ENCODE measurements at places on chromosomes 7 and 10.

DNA sequence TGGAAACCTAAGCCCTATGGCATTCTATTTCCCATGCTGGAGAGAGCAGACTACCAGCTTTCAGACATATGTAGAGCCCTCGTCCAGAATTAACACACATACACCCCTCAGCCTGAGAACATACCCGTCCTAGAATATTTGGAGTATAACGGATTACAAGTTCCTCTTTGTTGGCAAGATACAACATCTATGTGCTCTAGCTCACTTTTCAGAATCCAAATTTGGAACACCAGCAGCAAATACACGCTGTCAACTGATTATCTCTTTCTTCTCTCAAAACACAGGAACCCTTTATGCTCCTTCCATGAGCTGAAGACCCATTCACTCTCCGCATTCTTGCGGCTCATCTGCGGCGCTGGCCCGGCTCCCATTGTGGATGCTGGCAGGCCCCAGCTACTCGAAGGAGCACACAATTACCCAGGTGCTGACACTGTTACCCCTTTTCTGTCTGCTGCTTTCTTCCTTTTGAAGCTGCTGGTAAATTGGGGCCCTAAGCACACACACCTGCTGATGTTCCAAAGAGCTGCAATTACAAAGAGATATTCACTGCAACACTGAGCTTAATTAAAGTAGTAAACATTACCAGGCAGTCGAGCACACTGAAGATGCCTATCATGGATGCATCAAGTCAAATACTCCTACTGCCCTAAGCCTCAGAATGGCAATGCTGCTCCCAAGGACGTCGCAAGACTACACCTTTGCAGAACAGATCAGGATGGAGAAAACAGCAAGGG is 70.0 kb downstream of the VOPP1 start:
- DNase-seq, result no peak

- DNase-seq, result no peak
Observed at GRCh38 chr10:78531088-78531487, 497.4 kb downstream of the RPS24 start.

DNA sequence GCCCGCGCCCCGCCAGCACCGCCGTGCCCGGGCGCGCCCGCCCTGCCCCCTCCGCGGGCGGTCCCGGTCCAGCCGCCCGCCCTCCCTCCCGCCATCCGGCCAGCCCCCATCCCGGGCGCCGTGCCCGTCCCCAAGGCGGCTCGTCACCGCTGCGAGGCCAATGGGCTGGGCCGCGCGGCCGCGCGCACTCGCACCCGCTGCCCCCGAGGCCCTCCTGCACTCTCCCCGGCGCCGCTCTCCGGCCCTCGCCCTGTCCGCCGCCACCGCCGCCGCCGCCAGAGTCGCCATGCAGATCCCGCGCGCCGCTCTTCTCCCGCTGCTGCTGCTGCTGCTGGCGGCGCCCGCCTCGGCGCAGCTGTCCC is at the start of gene HTRA1:
Gene HTRA1 (plus strand): TSS at position 187 of the 362 bp plus-strand sequence. CDS start 100 bp downstream, at position 287.
- no peak for DNase-seq

DNA sequence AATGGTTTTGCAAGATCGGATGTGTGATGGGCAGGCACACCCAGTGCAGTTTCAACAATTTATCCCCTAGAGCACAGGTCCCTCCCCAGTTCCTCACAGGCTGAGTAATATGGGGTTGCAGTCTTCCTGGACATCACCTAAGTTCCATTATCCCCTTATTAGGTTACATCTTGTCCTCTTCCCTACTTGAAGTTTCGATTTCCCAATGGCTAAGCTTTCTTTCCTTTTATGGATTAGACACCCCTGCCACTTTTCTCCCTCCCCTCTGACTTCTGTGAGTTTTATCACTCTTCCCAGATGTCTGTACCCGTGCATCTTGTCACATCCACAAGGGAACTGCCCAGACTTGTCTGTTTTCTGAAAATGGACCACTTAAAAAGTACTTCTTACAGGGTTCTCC is 2.4 kb upstream of the NIPSNAP2 start:
- no peak for DNase-seq

DNA sequence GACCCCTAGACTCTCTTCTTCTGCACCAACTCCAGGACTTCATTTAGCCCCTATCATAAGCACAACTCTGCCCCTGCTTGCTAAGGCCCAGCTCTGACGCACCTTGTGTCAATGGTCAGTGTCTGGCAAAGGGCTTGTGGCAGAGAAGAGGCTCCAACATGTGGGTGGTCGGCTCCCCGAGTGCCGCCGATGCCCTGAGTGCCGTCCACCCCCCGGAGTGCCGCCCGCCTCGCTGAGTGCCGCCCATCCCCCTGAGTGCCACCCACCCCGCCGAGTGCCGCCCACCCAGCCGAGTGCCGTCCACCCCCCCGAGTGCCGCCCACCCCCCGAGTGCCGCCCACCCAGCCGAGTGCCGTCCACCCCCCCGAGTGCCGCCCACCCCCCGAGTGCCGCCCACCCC is 50.3 kb downstream of the ASB13 start:
- DNase-seq, result no peak

- no peak for DNase-seq
Observed at GRCh38 chr10:51857305-51857704, 157.9 kb upstream of the CSTF2T start.

DNA sequence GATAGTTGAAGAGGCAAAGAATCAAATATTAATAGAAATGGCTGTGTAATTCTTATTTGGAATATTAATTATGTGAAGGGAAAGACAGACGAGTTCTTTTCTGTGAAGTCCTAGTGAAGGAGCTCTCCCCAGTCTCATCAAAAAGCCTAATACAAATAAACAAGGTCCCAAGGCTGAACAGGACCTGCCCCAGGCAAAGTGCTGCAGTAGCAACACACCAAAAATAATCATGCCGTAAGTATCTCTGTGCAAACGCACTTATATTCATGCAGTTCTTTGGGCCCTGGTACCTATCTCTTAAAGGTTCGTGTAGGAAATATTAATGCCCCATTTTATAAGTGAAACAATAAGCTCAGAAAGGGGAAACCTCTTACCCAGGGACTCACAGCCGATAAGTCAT is 12.2 kb upstream of the CHST15 start:
- DNase-seq, result no peak

DNA sequence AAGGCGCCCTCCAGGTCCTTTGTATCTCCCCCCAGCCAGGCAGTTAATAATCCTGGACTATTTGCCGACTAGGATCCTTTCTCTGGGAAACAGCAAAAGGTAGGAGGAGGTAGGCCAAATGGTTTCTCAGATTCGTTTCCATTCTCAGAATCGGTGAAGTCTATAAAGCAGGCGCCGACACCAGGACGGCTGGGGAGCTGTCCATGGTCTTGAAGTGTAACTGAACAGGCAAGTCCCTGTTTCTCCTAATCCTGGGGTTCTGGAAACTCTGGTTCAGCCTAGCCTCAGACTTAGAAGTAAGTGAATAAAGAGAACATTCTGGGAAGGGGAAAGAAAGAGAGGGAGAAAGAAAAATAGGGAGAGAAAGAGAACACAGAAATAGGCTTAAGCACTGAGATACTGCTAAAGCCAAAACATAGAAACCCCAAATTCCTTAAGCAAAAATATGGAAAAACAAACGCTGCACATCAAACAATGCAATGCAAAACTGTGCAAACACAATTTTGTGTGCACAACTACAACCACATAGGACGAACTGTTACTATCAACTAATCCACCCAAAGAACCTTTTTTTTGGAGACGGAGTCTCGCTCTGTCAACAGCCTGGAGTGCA is 11.1 kb upstream of the INA start:
- no peak for DNase-seq

- no peak for DNase-seq
Observed at GRCh38 chr10:23804125-23804524, 365.2 kb downstream of the OTUD1 start.

- DNase-seq, result no peak
Observed at GRCh38 chr10:99975106-99975829, 34.5 kb downstream of the DNMBP start.

- DNase-seq, result no peak
Observed at GRCh38 chr7:1951159-1951536, 281.1 kb downstream of the ELFN1 start.

GRCh38 chr7:36637417-36637816 is 86.9 kb downstream of the AOAH start:
- DNase-seq, result no peak

DNA sequence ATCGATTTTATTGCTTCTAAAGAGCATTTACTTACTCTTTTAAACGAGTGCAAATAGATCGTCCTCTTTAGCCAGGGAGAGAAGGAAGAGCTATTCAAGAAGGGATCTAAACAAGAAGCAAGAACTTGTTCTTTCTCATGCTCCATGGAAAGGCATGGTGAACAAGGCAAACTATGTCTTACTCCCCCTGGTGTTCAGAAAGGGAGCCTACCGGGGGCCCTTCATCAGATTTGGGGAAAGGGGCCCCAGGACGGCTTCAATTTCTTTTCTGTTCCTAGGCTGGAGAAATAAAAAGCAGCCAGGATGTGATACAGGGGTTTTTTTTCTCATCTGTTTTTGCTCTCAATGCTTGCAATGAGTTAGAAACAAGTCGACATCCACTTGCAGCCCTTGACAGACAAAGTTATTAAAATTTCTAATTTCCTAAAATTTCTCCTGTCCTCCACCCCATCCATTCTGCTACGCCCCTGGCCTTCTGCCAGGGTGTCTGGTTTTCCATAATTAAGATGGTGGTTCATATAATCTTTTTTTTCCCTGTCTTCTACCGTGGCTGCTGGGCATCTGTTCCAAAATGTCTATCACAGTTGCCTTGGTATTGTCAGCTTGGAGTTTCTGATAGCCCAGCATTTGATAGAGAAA is 214.4 kb downstream of the CREB5 start:
- no peak for DNase-seq

- no peak for DNase-seq
Observed at GRCh38 chr10:16360001-16360400, 76.8 kb upstream of the PTER start.

DNA sequence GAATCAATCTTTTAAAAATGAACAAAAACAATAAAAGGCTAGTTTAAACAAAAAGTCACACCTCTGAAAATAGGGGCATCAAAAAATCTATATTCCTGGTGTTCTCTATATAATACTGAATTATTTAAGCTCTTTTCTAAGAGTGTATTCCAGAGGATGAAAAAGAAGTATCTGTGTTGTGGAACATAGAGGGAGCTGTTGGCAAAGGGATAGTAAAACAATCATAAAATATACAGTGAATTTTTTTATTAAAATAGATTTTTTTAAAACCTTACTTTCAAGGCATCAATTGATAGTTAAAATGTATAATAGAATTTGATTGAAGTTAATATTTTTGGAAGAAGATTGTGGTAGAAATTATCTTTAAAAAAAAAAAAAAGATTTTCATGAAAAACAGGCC is 1409.1 kb upstream of the CELF2 start:
- DNase-seq, result no peak

- no peak for DNase-seq
Observed at GRCh38 chr10:116696919-116697318, 45.4 kb downstream of the HSPA12A start.

- no peak for DNase-seq
Observed at GRCh38 chr7:12647364-12648219, 39.8 kb upstream of the ARL4A start.

GRCh38 chr7:6160191-6160623 is 112.2 kb downstream of the CYTH3 start:
- DNase-seq, result no peak

DNA sequence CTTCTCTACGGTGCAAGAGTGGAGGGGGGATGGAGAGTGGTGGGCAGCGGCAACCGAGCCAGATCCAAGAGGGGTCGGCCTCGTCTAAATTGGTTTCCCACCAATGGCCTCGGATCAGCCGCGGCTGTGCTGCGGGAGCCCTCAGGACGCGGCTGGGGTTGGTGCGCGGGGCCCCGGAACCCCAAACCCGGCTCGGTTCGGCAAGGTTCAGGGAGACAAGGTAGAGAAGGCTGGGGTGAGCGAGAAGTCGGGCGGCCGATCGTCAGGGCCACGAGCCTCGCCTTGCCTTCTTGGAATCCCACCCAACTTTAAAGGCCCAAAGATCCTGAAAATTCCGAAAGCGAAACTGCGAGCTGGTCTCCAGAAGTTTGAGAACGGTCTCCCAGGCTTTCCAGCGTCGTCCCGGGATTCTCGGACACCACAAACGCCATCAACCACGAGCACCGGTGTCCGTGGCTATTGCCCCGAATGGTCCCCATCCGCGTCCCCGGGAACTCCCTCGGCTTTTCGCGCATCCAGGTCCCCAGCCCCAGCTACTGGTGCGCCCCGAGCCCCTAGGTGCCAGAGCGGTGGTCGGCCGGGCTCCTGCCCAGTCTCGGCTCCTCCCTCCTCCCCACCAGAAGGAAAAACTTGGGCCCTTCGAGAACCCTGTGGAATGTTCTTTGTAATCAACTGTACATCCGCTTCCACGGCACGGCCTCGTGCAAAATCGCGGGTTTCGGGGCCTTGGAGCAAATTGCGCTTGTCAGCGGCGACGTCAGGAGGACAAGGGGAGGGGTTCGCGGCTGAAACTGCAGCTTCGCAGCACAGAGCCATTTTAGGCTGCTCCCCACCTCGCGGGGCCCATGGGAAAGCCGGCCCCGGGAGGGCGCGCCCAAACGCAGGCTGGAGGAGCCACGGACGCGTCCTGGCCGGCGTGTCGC is 3.2 kb downstream of the SFMBT2 start:
- no peak for DNase-seq

- no peak for DNase-seq
Observed at GRCh38 chr7:83267141-83267631, 104.5 kb upstream of the PCLO start.

DNA sequence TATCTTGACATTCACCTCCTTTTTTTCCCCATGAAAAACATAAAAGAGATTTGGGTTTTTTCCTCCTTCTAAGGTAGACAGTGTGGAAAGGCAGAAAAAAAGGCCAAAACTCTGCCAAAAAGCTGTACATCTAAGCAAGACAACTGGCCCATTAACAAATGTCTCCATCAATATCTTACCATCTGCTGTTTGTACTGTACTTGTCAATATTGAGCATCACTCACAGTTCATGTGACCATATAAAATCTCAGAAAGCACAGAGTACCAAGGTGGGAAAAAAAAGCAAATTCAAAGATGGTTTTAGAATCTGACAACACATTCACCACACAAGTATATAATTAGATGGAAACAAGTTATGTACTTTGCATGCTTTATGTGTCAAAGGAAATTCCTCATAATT is 52.6 kb downstream of the CACNA2D1 start:
- no peak for DNase-seq

- DNase-seq, result no peak
Observed at GRCh38 chr7:158695056-158695455, 9.5 kb downstream of the NCAPG2 start.

DNA sequence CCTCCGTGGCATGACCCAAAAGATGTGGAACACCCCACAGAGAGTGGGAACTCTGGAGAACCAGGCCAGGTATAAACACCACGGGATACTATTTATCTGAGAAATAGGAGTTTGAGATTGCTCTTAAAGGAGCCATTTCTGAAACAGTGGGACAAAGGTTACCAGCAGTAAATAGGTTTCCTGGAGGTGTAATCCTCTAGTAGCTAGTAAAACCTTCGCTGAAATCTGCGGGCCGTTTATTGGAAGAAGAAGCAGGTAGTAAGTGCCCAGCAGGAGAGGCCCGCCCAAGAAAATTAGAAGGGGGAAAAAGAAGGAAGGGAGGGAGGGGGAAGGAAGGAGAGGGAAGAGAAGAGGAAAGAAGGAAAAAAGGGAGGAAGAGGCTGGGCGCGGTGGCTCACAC is 51.6 kb downstream of the CHST3 start:
- no peak for DNase-seq

GRCh38 chr7:137818036-137818435 is 28.7 kb downstream of the DGKI start:
- DNase-seq, result no peak

Data from activated CD4-positive, CD25-positive, alpha-beta regulatory T cell treated with anti-CD3 and anti-CD28 coated beads, Interleukin-2, amount 50 U/mL, for 16 hours (primary cell).